ENCODE measurements at places on chromosomes 1 and 21.
A peak's percentile ranks its signal among the peaks of the same experiment; 100 is the strongest.

- DNase-seq: no peak
Observed at GRCh38 chr1:33709174-33709782, 154.6 kb upstream of the HMGB4 start.

- no peak for DNase-seq
Observed at GRCh38 chr1:159140474-159140873, 30.9 kb upstream of the CADM3 start.

- no peak for DNase-seq
Observed at GRCh38 chr1:63199706-63200335, 122.5 kb upstream of the FOXD3 start.

- DNase-seq: peak; percentile 74
Observed at GRCh38 chr1:247681288-247681897, 1.9 kb upstream of the OR13G1 start.

DNA sequence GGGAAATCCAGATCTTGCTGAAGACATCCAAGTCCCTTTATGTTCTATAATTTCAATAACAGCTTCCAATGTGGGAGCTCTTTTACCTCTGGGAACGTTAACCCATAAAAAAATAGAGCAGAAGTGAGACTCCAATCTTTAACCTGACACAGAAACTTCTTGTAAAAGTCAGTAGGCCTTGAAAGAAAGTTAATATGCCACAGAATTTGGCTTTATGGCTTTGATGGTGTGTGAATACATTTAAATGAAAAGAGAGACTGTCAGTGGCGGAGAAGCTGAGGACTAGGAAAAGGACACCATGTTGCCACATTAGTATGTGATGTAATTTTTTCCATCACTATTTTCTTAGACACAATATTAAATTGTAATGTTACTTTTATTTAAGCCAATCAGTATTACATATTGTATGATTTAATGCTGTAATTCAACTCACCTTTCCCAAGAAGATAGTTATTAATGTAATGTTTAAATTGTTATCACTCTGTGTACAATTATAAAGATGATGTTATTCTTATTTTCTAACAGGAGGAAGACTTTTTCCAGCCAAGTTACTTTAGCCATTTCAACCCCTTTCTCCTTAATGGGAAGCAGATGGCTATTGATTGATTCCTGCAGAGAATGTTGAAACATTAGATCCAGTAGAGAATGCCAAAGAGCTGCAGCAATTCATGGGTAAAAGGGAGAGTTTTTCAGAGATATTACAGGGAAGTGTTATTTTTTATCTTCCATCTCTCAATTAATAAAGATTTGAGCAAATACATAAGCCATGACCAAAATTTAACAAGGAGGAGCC is 17.5 kb upstream of the CLDN8 start:
- DNase-seq: no peak

GRCh38 chr1:172184506-172185191 is 235.8 kb upstream of the C1orf105 start:
- DNase-seq: no peak

GRCh38 chr1:219794085-219794743 is 134.1 kb downstream of the SLC30A10 start:
- no peak for DNase-seq

GRCh38 chr1:19894218-19894617 is 12.0 kb downstream of the OTUD3 start:
- DNase-seq: no peak

DNA sequence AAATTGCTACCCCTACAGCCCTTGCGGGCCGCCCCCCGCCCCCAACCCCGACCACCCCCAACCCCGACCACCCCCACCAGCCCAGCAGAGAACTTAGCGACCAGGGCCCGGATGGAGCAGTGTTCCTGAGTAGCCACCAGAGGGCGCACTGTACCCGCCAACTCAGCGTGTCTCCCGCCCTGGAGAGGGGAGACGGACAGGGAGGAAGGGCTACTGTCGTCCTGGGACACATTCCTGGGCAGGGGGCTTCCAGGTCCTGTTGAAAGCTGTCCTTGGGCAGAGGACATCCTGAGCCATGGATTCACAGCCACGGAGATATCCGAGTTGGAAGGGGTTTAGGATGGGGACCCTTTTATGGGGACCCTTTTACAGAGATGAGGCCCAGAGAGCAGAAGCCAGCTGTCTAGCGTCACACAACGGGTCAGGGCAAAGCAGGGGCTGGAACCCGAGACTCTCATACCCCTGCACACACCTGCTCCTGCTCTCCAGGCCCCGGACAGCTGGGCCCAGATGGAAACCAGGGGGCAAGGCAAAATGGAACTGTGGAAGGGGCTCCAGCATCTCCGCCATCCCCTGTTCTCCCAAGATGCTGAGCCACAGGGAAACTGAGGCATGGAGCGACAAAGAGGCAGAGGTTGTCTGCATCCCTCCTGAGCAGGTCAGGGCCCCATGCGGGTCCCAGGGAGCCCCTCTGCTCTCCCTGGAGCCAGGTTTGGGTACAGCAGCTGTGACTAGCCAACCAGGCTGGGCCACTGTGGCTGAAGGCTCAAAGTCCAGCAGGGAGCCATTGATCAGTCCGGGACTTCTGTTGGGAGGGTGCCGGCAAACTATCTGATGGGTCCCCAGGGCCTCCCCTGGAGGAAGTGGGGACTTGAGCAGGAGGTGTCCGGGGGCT is 25.0 kb upstream of the LAPTM5 start:
- DNase-seq: peak; percentile 74

DNA sequence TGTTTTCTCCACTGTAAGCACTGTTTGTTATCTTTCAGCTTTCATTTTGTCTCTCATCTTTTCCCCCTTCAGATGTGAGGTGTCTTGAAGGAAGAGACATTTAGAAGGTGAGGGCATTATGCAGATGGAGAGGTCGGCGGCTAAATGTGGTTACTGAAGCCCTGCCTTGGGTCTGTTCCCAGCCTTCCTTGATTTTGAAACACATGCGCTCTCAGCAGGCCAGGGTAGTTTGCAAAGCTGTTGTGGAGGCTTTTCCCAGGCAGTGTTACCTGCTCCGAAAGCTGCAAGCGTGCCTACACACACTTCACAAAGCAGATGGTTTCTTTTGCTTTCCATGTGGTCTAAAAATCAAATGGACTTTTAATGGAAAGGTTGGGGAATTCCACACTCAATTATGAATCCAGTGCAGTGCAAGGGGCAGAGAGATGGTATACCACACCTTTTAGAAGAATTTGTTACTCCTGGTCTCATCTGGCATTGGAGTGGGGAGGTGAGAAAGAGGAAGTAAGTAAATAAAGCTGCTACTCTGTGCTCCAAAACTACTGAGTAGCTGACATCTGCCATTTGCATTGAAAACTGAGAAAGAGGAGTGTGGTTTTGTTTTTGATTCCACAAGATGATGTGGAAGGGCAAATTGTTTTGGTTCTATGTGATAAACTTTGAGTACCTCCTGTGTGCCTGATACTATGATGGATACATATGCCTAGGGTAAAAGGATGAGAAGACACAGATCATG is 91.9 kb downstream of the NFIA start:
- DNase-seq: no peak

DNA sequence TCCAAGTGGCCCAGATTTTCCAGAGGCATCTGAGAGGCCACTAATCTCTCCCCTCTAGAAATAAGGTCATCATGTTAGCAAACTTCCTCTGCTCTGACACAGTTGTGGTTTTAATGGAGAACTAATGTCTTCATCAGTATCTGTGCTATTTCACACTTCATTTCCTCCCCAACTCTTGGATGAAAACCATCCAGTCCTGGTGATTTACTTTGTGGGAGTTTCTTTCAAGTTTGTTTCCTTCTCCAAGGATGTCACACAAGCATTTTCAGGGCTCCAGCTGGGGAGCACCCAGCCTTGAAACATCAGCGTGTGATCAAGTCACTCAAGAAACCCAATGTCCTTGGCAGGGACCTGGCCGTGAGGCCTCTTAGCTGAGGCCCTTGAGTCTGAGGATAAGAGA is 38.8 kb downstream of the TBX15 start:
- no peak for DNase-seq

DNA sequence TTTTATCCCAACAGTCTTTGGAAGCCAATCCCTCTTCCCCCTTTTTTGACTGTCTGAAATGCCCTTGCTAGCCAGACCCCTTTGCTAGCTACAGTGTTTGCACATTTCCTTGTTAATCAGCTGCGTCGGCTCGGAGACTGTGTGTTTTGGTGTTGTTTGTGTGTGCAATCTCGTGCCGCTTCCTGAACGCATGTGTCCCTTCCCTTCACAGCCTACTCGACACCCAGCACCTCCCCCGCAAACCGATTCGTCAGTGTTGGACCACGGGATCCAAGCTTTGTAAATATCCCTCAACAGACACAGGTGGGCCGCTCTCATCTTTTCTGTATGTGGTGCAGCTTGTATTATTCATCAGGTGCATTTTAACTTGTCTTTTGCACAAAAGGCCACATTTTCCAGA is 298.7 kb downstream of the TM2D1 start:
- no peak for DNase-seq

GRCh38 chr21:37593740-37594471 is 227.3 kb downstream of the DYRK1A start:
- DNase-seq: no peak

DNA sequence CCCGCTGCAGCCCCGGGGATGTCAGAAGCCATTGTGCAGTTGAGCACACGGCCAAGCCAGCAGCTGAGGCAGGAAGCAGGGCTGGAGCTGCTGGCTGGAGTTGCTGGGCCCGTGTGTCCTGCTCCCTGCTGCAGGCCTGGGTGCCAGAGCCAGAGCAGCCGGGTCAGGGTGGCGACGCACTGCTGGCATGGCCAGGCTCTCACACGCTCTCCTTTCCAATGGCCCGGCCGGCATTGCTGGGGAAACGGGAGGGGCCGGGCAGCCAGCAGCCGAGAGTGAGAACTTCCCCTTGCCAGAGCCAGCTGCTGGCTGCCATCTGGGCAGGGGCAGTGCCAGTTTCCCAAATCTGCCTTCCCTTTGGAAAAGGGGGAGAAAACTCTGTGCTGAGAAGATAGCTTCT is 82.4 kb upstream of the PROX1 start:
- no peak for DNase-seq

- no peak for DNase-seq
Observed at GRCh38 chr1:201883266-201883665, 5.4 kb upstream of the SHISA4 start.

DNA sequence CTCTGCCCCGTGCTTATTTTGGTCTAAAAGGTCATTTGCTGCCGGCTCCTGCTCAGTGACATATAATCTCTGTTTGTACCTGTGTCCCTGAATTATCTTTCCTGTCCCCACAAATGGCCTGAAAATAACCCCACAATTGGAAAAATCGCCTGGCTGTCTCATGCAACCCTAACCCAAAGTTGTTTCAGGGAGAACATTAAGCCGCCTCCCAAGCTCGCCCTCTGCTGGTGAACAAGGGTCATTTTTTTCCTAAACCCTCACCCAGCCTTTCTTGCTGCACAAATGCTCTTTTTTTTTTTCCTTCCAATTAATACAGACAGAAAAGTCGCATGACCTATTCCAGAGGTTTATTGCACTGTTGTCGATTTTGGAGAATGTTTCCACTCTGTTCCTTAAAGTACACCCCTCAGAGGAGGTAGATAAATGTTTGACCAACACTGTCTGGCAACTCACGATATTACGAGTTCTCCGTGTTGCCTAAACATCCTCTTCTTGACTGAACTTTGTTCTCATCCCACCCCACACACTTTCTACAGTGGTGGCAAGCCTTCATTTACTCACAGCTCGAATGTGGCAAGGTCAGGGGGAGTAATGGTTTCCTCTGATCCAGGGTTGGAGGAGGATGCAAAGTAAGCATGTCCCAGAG is 148.7 kb downstream of the ZZZ3 start:
- peak; percentile 51 for DNase-seq

DNA sequence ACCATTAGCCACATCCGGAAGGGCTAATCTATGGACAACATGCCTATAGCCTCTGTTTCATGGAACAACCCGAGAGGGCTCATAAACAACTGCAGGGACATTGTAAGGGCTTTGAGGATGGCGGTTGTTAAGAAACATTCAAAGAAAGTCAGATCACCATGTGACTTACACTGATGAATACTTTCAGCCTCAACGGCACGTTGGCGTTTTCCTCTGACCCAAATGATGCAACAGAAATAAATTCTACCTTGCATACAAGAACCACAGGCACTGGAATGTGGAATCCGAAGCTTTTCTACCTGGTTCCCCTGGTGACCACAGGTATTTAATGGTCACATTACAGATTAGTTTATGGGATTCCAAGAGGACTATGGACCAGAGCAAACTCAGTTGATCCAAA is 107.0 kb downstream of the CLIC6 start:
- DNase-seq: no peak

DNA sequence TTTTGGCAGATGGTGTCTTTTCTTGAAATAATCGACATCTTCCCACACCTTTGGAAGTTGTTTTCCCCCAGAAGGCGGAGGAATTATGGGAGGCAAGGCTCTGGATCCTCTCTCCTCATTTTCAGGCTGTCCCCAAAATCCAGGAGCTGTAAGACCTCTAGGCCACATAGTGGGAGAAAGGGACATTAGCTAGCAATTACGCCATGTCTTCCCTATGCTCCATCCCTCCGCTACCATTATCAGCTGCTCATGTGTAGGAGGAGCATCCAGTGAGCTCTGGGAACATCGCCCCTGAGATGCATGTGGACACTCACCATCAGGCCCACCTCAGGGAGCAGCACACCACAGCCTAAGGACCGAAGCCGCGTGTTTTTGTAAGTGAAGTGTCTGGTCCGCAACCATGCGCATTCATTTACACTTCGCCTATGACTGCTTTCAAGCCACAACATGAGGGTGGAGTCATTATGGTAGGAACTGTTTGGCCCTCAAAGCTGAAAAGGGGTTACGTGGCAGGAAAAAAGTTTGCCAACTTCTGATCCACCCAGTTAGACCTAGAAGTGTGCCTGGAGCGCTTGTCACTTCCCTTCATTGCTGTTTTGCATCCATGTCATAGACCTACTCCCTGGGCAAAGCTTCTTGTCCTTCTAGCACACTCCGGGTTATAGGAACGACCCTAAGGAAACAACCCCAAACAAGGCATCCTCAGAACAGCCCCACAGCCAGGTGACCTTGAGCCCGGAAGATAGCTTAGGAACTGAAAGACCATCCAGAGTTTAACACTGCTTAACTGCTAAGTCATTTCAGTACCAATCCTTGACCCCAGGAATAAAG is 85.5 kb downstream of the C1orf94 start:
- no peak for DNase-seq

GRCh38 chr1:204651843-204652421 is 33.6 kb downstream of the LRRN2 start:
- no peak for DNase-seq

- DNase-seq: no peak
Observed at GRCh38 chr1:29120367-29120766, 3.3 kb downstream of the TMEM200B start.

GRCh38 chr1:2952371-2952770 is 68.9 kb upstream of the ACTRT2 start:
- DNase-seq: no peak

DNA sequence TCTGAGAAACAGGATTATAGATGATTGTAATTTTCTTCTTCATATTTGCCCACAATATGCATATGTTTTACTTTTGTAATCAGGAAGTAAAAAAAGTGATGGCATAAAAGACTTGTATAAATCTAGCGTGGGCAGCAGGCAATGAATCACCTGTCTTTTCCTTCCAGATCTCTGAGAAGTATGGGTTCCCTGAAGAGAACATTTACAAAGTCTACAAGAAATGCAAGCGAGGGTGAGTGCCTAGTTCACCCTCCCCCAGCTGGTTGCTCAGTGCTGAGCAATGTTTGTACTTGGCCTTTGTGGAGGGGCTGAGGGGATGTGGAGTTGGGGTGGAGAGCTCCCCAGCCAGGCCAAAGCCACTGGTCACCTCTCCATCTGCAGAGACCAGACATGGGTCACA is 30.7 kb downstream of the GRHL3 start:
- DNase-seq: no peak

GRCh38 chr1:42414551-42415496 is 34.2 kb downstream of the RIMKLA start:
- DNase-seq: no peak

Measured in testis (tissue), 5 donors.